ENCODE measurements at places on chromosomes 6 and 20. TPM values are rescaled to one million over a fixed set of nuclear protein-coding genes. Genes with fewer than 3 reads are reported as not detected.

The RNF39 gene
- total RNA-seq, result not detected

The SEMG1 gene
- not detected for total RNA-seq

The TRAPPC3L gene
- 0.20 TPM for total RNA-seq

The SLC24A3 gene
- 0.76 TPM for total RNA-seq

The CCN6 gene
- total RNA-seq, result not detected

The RAET1G gene
- total RNA-seq, result 0.43 TPM

The PROKR2 gene
- not detected for total RNA-seq

The TBC1D32 gene
- total RNA-seq, result 4.1 TPM

The FGD2 gene
- total RNA-seq, result 14.0 TPM

The ZSCAN23 gene
- 1.9 TPM for total RNA-seq

The CST4 gene
- not detected for total RNA-seq

The BTNL2 gene
- not detected for total RNA-seq

The PRL gene
- not detected for total RNA-seq

GRCh38 chr6:85574932-85575598 is 18.6 kb downstream of the SNX14 start:
- DNase-seq, result no peak

DNA sequence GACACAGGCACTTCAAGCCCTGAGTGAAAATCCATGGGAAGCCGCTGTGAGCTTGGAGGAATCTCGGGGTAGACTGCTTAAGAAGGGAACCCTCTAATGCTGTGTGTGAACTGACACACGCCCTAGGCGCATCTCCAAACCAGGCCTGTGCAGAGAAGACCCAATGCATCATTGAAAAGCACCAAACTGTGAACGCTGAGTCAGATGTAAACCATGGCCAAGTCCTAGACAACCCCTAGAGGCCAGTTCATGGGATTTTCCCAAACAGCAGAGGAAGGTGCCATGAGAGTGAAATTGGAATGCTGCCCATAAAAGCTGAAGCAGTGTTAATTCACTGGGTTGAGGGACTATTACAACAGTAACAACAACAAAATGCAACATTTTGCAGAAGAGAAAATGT is 296.5 kb downstream of the SMOC2 start:
- DNase-seq, result no peak

GRCh38 chr20:19018881-19019280 is 193.6 kb upstream of the SLC24A3 start:
- no peak for DNase-seq

- DNase-seq, result no peak
Measured at GRCh38 chr6:30447237-30447636, 42.1 kb upstream of the HLA-E start.

DNA sequence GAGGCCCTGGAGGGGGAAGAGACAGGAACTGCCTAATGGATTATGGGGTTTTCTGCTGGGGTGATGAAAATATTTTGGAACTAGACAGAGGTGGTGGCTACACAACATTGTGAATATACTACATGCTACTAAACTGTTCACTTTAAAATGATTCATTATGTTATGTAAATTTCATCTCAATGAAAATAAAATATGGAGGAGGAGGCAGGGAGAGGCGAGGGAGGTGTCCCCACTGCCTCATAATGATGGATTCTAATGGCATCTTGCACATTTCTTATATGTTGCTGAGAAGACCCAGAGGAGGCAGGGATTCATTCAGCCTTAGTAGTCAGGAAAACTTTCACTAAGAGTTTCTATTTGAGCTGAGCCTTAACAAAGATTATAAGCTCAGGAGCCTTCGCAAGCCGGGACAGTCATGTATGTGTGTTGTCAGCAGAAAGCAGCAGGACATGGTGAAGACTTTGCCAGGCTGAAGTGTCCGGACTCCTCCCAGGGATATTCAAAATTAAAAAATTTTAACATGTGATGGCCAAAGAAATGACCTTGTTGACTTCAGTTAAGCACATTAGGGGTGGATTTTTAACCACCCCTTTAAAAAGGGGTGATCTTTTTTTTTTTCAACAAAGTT is 158.6 kb upstream of the PCSK2 start:
- DNase-seq, result no peak

GRCh38 chr20:15895126-15895525 is 678.1 kb downstream of the KIF16B start:
- no peak for DNase-seq

DNA sequence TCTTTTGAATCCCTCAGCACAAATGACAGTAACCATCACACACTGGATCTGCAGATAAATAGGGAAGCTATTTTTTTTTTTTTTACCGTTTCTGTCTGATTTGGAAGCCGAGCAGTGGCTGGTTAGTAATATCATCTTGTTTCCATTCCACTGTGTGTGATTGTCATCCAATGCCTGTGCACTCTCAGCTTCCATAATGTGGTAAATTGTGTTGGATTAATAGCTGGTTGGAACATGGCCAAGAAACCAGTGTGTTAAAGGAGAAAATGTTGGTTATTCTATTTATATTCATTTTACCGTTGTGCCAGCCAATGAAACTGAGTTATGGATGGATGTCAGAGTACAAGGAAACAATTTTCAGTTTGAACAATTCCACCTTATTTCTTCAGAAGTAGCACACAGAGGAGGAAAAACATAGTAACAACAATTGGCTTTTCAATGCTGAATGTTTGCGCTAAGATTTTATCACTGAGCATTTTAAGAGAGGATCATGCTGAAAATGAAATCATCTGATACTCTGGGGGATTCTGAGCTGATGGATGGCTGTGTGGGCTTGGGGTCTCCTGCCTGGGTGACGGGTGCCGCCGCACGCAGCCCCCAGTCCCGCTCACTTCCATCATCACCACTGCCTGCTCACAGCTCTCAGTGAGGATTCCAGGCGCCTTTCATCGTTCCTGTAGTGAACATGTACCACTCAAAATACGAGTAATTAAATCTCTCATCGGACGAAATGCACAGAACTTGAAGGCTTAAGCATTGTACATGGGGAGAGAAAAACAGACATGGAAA is 40.7 kb upstream of the EXOC2 start:
- DNase-seq, result no peak

- no peak for DNase-seq
Measured at GRCh38 chr6:147538821-147539220, 30.3 kb downstream of the SAMD5 start.

GRCh38 chr6:16388488-16388887 is 150.1 kb downstream of the GMPR start:
- no peak for DNase-seq

- no peak for DNase-seq
Measured at GRCh38 chr6:148370176-148370575, 27.5 kb downstream of the SASH1 start.

DNA sequence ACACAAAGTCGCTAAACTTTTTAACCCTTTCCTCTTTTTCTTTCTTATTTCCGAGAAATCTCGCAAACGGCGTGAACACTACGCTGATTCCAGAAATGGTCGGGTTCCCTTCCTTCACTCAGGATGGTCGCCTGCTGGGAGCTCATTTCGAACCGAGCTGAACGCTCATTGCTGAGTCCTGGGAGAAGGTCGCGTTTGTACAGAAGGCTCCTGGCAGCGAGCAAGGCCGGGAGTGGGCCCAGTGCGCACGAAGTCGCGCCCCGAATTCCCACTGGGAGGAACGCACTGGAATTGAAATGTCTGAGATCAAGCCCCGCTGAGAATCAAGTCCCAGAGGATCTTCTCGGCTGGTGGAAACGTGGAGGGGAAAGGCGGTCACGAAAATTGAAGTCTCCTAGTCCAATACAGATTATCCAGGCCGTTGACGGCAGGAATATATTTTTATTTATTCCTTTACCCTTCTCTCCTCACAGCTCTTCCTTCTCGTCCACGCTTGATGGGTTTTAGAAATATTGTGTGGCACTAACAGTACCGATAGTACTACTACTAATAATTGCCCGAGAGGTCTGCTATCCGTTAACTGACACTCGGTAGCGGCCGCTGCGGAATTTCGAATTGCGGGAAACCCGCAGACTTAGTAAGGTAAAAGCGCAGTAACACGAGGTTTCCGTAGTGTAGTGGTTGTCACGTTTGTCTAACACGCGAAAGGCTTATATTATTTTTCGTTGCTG is 207.2 kb upstream of the ZNF184 start:
- no peak for DNase-seq

DNA sequence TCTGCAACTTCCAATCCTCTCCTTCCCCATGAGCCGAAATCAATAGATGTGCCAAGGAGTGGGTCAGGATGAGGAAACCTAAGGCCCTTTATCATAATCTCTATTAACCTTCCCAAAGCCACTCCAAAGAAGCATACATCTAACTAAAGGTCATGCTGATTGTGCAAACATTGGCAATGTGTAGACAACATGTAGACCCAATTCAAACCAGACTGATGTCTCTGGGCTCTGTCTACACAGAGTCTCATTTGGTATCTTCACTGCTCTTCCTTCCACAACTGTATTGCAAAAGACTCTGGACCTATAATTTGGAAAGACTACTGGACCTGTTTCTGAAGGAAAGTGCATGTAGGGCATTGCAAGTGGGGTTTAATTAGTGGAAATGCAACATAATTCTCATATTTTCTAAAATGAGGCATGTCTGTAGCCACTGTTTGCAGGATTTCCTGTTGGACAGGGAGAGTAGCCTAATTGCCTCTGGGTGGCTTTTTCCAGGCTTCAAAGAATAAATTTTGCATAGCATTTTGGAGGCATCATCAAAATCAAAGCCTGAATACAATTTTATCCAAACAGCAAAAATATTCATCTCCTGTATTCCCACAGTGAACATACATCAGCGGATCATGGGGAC is 35.0 kb upstream of the MLIP start:
- DNase-seq, result no peak

GRCh38 chr6:112362812-112363570 is 15.9 kb downstream of the RFPL4B start:
- DNase-seq, result no peak

DNA sequence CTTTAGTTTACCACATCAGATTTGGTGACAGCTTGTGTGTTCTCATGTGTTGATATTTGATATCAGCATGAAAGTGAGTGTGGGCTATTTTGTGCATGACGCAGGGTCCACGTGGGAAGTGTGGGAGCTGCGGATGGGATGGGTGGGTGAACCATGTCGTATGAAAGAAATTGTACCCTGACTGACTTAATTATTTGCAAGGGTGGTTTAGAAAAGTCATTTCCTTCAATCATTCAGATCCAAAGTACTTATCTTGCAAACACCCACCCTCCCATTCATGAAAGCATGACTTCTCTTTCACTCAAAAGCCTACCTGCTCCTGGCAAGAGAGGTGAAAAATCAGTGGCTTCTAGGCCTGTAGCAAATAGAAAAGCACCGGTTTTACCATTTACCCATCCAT is 91.8 kb upstream of the BACH2 start:
- DNase-seq, result no peak

DNA sequence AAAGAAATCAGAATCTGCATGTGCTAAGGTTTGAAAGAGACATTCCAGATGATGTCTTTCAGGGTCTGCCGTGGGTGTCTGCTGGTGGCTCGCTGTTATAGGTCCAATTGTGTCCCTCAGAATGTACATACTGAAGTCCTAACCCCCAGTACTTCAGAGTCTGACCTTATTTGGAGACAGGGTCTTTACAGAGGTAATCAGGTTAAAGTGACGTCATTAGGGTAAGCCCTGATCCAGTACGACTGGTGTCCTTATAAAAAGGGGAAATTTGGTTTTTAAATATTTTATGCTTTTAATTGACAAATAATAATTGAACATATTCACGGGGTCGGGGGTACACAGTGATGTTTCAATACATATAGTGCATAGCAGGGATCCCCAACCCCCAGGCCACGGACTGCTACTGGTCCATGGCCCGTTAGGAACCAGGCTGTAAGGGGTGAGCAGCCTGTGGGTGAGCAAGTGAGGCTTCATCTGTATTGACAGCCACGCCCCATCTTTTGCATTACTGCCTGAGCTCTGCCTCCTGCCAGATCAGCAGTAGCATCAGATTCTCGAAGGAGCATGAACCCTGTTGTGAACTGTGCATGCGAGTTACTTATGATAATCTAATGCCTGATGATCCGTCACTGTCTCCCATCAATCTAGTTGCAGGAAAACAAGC is 33.2 kb upstream of the SLC22A23 start:
- no peak for DNase-seq

- no peak for DNase-seq
Measured at GRCh38 chr20:57522380-57523140, 2.4 kb downstream of the CTCFL start.

DNA sequence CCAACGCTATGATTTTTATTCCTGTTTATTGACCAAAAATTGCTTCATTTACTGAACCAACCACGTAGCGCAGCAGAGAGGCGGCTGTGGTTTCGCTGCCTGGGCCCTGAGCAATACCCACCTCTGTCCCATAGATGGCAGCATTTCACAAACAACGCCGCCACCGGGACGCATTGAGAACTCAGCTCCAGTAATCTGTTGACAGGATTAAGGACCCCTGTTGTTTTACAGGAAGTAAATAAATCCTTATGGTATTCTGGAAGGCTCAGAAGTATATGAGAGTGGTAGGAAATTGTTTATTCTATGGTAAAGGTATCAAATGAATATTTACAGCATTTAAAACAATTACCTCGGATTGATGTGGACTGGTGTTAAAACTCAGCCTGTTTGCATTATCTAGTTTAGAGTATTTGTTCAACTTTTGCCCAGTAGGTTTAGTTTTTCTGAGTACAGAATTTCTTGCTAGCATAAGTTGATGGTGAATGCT is 547.9 kb upstream of the SLC35B3 start:
- peak; percentile 35 for DNase-seq

DNA sequence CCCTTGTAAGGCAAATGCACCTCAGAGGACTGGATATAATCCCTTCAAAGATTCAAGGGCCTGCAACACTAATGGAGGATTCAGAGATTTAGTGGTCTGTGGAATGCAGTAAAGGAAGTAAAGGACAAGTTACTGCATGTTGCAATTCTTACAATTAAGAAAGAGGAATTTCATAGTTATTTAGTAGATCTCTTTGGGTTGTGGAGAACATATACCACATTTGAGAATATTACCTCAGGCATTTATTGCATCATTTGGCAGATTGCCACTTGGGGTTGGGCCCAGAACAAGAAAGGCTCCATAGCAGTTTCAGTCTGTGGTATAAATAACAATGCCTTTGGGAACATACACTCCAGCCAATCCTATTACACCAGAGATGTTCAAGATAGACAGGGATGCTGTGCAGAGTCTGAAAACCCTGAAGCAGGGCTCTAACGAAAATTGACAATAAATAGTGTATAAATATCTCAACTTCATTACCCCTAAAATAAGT is 20.9 kb upstream of the EPM2A start:
- peak; percentile 36 for DNase-seq

- no peak for DNase-seq
Measured at GRCh38 chr6:15305496-15305895, 59.6 kb downstream of the JARID2 start.

GRCh38 chr6:25927756-25928216 is 2.7 kb downstream of the SLC17A2 start:
- no peak for DNase-seq

DNA sequence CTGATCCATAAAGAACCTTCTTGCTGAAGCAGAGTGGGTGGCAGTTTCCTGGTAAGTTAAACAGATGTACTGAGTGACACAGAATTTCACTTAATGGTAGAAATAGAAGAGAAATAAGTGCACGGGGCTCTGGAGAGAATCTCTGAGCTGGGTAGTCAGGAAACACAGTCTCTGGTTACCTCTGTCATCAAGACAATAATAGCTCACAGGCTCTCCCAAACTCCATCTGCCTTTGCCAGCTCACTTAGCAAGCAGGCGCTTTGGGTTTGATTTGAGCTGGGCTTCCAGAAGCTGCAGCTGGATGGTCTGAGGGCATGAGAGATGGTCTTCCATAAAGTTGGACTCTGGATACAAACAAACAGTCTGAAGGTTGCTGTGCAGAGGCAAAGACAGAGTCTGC is 39.6 kb upstream of the PRSS35 start:
- DNase-seq, result no peak

GRCh38 chr6:389622-390021 is 1.9 kb upstream of the IRF4 start:
- no peak for DNase-seq
